ENCODE measurements at places on chromosomes 2 and 18.

DNA sequence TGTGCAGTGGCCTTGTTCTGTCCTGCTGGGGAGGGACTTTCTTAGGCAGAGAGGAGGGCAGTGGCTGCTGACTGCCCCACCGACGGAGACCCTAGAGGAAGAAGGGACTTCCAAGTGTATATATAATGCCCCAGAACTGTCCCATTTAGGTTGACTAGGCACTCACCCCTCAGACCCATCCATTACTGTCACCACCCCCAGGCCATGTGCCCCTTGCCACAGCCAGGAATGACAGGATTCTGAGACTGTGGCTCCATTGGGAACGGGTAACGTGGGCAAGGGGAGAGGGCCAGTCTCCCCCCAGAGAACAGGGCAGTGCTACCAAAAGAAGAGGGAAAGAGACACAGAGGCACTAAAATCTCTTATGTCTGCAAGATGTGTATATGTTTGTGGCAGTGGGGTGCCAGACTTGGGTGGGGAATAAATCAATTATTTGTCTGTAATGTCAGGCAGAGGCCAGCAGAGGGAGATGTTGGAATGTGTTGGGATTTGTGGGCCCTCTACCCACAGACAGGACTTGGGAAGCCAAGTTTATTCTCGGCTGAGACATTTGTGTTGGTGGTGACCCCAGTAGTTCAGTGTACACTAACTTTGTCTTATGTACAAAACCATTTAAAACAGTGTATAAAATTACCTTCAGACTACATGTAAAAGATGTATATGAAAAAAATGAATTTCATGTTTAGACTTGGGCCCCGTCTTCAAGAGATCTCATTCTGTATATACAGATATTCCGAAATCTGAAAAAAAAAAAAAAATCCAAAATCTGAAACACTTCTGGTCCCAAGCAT is 24.0 kb upstream of the TMEM37 start:
- DNase-seq: no peak

DNA sequence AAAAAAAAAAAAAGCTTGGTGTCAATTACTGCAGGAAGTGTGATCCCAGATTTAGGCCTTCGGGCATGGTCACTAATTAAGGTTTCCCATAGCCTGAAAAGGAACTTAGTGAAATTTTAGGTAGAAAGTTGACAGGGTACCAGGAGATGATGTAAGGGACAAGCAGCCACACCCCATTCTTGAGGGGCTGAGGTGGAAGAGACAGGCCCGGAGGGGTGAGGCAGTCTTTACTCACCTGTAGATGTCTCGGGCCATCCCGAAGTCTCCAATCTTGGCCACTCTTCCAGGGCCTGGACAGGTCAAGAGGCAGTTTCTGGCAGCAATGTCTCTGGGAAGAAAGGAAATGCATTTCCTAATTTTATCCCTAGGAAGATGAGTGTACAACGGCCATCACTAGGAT is 94.3 kb downstream of the CLIP4 start:
- DNase-seq: no peak

GRCh38 chr2:151967829-151968722 is 130.8 kb downstream of the CACNB4 start:
- no peak for DNase-seq

- no peak for DNase-seq
Measured at GRCh38 chr2:168130346-168130745, 117.0 kb downstream of the STK39 start.

- no peak for DNase-seq
Measured at GRCh38 chr2:174711206-174711605, 53.1 kb downstream of the CHRNA1 start.

- no peak for DNase-seq
Measured at GRCh38 chr18:23970161-23971096, 44.1 kb upstream of the TTC39C start.

GRCh38 chr2:240336820-240337427 is 98.5 kb upstream of the GPC1 start:
- no peak for DNase-seq

DNA sequence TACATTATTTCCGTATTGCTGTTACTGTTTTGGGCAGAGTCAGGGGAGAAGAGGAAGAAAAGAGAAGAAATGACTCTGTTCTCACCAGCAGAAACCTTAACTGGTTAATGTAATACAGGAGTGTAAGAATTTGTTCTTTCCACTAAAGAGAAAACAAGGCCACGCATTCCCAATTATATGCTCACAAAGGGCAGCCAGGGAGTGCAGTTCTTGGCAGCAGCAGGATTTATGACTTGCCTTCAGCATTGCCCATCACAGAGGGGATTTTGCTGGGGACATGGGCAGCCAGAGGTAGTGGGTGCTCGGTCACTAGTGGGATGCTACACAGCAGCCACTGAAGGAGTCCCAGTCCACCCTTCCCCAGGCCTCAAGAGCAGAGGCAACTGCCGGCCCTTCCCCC is 18.4 kb downstream of the MREG start:
- no peak for DNase-seq

DNA sequence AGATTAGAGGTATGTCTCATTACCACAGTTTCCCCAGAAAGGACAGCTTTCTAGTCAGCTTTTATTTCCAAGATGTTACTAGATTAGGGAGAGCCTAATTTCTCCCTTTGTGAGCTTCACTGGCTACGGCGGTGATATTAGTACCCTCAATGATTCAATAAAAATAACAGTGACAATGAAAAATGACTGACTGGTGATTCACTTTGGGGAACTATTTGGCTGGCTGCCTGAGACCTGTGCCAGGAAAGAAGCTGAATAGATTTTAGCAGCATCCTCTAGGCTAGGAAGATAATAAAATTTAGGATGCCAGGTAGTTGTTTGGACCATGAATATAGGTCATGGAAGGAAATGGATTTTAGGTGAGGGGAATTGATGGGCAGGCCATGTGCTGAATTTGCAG is 178.7 kb downstream of the FMNL2 start:
- DNase-seq: no peak

- no peak for DNase-seq
Measured at GRCh38 chr2:180776921-180777320, 203.5 kb upstream of the UBE2E3 start.

- no peak for DNase-seq
Measured at GRCh38 chr18:41585512-41585911, 369.5 kb upstream of the PIK3C3 start.

DNA sequence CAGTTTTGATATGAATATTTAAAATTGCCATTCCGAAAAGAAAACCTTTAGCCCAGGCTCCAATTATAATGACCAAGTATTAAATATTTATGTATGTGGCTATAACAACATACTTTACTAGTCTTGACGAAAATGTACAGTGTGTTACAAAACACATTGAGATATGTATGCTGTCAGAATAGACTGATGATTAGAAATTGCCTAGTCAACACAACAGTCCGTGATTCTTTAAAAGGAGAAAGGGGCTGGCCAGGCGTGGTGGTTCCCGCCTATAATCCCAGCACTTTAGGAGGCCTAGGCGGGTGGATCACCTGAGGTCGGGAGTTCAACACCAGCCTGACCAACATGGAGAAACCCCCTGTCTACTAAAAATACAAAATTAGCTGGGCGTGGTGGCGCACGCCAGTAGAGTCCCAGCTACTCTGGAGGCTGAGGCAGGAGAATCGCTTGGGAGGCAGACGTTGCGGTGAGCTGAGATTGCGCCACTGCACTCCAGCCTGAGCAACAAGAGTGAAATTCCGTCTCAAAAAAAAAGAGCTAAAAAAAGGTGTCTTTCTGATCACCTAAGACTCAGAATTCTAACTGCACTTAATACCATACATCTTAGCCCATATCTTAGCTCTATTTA is 1.8 kb downstream of the CHAC2 start:
- no peak for DNase-seq

DNA sequence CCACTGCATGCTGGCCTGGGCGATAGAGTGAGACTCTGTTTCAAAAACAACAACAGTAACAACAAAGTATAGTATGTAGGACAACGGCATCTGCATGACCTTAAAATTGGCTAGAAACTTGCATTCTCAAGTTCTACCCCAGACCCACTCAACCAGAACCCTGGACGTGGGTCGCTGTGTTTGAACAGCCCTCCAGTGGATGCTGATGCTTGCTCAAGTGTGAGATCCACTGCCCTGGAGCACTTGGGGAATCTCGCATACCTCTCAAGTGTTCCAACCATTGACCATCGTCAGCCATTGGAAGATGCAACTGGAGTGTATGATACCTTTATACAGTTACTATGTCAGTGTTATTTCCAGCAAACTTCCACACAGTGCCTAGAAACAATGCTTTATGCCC is 435.9 kb downstream of the DCDC2C start:
- DNase-seq: no peak

DNA sequence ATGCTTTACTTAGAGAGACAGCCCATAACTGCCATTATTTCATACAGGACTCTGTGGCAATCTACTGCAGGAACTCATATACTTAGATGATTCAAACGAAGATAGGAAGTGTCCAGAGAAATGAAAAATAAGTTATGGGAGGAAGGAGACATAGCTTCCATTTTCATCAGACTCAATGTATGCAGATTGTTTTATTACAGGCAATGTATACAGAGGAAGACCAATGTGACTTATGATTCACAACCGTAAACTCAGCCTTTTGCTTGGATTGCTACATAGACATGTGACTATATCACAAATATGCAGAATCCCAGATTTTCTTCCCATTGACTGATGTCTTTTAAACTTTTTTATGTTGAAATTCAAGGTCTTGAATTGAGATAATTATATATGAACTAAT is 793.4 kb downstream of the SATB2 start:
- no peak for DNase-seq

GRCh38 chr2:138718405-138718804 is 61.8 kb downstream of the NXPH2 start:
- no peak for DNase-seq

DNA sequence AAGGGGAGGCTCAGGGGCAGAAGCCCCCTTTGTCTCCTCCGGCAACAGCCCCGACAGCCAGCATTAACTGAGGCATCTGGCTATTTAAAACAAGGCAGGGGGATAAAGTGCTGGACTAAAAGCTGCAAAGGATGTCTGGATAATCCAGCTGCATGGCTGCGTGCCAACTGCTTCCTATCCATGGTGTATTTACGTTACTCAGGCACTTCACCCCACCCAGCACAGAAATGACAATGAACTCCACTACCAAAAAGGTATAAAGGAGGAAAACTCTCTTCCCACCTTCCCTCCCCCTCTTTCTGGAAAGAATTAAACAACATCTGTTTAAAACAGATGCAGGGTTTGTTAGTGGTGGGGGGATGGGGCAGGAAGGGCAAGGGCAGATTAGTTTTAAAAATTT is 82.5 kb downstream of the SPRED2 start:
- DNase-seq: no peak

- no peak for DNase-seq
Measured at GRCh38 chr2:176385219-176385759, 116.0 kb downstream of the MTX2 start.

- no peak for DNase-seq
Measured at GRCh38 chr2:11718606-11719005, 27.8 kb upstream of the LPIN1 start.

- no peak for DNase-seq
Measured at GRCh38 chr2:101157272-101157671, 6.1 kb upstream of the TBC1D8 start.

DNA sequence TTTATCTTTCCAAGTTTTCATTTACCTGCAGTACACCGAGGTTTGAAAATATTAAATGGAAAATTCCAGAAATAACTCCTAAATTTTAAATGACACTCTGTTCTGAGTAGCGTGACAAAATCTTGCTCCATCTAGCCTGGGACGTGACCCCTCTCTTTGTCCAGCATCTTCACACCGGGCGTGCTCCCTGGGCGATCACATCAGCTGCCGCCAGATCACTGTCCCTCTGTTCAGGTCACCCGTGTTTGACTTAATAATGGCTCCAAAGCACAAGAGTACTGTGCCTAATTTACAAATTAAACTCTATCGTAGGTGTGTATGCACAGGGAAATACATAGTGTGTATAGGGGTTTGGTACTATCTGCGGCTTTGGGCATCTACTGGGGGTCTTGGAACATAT is 6.1 kb upstream of the TMEM185B start:
- no peak for DNase-seq

DNA sequence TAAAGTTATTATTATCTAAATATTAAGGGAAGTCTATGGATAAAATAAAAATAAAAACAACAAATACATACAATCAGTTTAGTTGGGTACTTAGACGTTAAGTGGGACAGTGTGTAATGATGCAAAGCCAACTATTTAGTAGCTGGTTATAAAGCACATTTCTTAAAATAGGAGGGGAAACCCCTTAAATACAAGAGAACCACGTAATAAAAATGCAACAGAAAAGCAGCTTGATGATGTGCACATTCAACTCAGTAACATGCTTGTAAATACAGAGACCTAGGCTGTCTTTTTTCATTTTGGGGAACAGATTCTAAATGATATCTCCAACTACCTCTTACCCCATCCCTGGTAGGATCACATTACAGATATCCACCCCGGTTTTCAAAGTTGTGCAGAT is 134.3 kb upstream of the AQP4 start:
- no peak for DNase-seq

DNA sequence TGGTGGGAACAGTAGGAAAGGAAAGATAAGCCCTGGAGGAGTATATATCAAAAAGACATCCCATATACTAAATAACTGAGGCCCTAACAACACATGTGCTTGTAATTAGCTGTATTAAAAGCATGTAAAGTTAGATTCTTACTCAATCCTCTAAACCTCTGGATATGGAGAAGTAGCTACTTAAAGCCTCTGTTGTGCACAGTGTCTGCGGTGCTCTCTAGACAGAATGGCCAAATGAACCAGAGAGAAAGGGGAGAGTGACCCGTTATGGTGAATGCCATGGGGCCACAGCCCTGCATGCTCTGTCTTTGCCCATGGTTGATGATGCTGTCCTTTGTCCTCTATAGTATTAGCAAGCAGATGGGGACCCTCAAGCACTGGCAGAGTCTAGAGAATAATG is 104.4 kb upstream of the SLC8A1 start:
- DNase-seq: no peak

DNA sequence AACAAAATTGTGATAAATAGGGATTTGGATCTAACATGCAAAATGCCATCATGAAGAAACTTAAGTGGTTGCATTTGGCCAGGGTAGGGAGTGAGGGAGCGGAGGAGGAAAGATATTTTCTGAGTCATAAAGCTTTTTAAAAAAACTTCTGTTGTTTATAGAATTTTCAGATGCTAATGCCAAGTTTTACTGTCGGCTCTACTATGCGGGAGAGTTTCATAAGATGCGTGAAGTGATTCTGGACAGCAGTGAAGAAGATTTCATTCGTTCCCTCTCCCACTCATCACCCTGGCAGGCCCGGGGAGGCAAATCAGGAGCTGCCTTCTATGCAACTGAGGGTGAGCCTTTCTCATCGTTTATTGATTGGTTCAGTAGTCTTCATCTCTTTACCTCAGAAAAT is 56.0 kb upstream of the PTH2R start:
- DNase-seq: no peak

- DNase-seq: no peak
Measured at GRCh38 chr18:68843473-68844089, 45.7 kb downstream of the CCDC102B start.

- no peak for DNase-seq
Measured at GRCh38 chr2:40160751-40161218, 291.1 kb downstream of the SLC8A1 start.

DNA sequence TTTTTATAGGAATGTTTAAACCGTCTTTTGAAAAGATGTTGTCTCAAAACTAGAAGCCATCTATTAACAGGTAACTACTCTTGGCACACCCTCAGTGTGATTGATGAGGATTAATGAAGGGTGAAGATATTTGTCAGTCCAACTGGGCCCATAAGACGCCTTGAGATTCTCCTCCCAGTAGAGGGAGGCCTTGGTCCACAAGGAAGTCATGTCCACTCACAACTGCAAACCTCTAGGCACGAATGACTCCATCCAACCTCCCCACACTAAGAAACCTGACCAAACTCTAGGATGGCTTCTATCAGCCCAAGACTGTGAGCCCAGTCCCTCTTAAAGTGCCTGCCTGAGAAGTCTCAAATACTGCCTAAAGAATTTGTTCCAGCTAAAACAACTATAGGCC is 19.2 kb upstream of the GRP start:
- no peak for DNase-seq
